Neural crest cell (in vitro differentiated cells): ENCODE measurements at places on chromosomes 3 and 15. TPM values are rescaled to one million over a fixed set of nuclear protein-coding genes. Genes with fewer than 3 reads are reported as not detected.

- DNase-seq = no peak
Measured at GRCh38 chr3:152258448-152259393, 10.0 kb upstream of the MBNL1 start.

DNA sequence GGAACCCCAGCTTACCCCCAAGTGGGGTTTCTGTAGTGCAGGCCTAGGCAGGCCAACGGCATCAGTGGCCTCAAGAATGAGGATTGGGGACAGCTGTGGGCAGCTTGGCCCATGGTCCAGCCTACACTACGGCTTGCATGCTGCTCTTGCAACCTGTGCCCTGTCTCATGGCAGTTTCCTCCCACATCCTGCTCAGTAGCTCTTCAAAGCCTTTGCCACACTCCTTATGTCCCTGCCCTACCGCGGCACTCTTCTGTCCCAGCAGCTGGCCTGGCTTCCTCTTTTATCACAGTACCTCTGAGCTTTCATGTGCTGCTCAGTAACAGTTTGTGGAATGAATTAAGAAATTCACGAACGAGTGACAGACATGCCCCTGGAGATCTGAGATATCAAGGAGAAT, 431.0 kb downstream of the EPHB1 start:
- no peak for DNase-seq

DNA sequence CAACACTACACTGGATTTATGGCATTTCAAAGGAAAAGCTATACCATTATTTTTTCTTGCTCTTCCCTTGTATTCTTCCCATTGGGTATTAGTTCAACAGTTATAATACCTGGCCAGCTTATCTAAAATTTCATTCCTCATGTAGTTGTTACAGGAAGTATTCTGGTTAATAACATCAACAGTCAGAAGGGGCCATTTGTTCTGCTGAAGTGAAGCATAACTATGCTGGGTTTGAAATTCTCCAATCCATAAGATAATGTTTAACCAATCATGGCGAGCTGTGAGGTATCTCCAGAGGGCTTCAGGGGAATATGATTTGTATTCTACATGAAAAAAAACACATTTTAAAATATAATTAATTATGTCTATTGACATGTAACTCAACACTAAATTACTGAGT, 43.4 kb downstream of the SPG11 start:
- DNase-seq = no peak

DNA sequence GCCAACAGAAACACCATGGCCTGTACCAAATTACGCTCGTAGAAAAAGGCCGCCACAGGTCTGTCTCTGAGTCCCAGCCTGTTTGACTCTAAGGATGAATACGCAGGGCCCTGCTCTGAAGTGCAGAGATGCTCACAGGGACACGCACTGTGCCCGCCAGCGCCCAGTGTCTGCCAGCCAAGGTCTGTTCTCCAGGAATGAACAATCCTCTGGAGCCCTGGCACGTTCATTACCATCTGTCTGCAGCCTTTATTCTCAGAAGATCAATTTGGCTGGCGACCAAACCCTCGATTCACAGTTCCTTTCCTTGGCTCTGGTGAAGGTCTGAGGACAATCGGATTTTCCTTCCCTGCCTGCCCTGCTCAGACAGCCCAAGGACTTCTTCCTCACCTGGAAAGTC, 66.3 kb downstream of the NIPA2 start:
- no peak for DNase-seq

DNA sequence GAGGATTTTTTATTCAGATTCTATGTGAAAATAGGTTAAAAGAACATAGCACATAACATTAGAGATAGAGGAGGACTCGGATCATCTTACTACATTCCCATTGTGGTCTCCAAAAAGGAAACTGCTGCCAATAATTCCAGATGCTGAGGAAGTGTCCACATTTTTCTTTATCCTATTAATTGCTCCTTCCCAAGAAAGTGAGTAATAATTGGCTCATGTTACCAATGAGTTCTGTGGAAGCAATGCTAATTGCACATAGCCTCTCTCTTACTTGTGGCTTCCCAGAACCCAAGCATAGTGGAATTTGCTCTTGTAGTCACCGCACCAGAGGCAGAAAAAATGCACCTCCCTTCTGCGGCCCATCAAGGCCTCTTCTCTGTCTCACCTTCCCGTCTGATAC, 208.4 kb downstream of the PLOD2 start:
- no peak for DNase-seq

GRCh38 chr3:154977666-154978065, 102.5 kb upstream of the MME start:
- DNase-seq = no peak

GRCh38 chr3:131194816-131195215, 168.1 kb downstream of the NEK11 start:
- no peak for DNase-seq

GRCh38 chr3:37892927-37893600, 31.4 kb downstream of the CTDSPL start:
- no peak for DNase-seq

- no peak for DNase-seq
Measured at GRCh38 chr15:71397377-71397776, 282.1 kb downstream of the THSD4 start.

DNA sequence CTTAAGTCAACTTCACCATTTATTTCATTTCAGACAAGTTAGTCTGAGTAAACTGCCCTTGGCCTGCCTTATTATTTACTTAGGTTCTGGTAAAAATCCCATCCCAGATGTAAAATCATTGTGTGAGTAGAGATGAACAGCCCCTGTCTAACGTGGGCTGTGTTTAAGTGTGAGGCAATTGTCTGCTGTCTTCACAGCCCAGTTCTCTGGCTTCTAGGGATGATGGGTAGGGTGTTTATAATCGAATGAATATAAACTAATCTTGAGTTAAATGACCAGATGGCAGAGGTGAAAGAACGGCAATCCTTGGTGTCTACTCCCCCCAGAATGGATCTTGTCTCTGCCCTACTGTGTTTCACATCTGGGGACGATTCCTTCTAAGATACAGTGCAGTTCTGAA, 20.8 kb downstream of the PPARG start:
- no peak for DNase-seq

DNA sequence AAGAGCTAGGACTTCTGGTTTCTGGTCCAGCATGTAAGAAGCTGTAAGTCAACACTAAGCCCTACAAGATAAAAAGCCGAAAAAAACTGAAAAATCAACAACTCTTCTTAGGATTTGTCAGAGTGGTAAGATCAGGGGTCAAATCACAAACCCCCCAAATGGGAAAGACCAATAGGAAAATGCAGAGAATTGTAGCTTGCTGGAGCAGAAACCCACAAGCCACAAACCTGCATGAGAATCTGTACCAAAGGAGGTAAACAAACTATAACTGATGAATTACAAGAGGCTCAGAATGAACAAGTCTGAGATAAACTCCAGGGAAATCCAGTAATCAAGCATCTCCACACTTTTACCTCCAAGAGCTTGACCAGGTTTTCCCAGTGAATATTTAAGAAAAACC, 36.0 kb downstream of the RFX7 start:
- no peak for DNase-seq

DNA sequence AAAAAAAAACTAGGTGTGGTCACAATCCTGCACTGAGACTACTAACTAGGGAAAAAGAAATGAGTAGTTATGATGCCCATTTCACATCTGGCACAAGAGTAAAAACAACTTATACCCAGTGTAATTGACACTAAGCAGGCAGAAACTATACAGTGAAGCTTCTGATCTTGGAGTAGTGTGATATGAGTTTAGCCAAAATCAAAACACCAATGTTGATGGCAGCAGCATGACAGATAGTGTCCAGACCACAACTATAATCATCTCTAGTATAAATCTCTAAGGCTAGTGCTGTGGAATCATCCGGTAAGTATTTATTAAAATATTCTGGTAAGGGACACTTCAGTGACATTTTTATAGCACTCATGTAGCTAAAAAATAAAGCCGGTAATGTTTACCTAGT, 108.5 kb upstream of the EPHA6 start:
- DNase-seq = no peak

DNA sequence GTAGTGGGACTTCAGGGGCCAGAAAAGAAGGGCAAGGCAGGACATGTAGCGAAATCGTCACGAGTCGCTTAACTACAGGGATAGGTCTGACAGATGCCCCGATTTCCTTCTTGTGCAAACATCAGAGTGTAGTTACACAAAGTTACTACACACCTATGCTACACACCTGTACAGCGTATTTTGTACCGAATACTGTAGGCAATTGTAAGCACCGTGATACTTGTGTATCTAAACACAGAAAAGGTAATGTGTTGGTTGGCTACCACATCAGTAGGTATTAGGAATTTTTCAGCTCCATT, 515 bp upstream of the MTHFS start:
- no peak for DNase-seq

DNA sequence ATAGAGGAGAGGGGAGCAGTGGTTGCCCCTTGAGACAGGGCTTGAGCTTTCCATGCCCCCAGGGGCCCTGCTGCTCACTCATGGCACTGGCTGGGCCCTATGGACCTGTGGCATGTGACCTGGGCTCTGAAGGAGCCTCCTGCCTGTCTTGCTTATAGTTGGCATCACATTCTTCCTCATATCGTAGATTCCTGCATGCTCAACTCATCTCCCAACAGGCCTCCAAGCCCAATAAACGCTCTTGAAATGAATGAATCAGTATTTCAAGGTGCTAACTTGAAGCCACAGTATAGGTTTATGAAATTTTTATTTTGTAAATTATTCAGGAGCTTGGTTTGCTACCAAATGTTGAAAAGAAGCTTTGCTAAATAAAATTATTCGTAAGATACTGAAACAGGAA, 93.3 kb upstream of the SLC7A14 start:
- DNase-seq = no peak

DNA sequence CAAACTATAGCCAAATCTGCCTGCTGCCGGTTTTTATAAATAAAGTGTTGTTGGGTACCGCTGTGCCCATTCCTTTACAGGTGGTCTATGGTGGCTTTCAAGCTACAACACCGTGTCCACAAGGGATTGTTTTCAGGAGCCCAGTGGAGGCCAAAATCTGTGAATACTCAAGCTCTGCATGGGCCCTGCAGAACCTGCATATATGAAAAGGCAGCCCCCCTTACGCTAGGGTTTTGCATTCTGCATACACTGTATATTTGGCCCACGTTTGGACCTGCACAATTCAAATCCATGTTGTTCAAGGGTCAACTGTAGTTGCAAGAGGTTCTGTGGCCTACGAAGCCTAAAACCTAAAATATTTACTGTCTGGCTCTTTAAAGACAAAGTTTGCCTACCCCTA, 122.2 kb upstream of the TLE3 start:
- no peak for DNase-seq

DNA sequence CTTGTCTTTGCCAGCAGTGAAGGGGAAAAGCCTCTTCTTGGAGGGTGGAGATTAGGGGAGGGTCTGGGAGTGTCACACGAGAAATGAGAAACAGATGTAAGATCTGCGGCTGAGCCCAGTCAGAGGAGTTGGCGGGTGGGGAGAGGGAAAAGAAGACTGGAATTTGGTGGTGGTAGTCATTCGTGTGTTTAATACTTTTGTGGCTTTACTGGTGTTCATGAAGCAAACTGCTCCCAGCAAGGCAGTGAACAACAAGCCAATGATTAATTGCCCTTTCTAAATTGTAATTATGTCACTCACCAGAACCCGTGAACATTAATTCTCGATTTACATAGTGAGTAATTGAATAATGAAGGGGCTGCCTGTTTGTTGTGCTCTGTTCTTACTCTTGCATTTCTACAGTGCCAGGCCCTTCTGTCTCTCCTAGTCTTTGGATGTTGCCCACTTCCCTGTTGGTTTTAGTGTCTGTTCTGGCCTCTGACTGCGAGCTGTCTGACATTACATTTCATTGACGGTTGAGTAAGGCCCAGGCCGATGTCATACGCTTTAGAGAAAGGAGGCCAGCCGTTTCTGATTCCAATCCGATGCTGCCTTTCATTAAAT, 78.0 kb downstream of the CHCHD6 start:
- no peak for DNase-seq

DNA sequence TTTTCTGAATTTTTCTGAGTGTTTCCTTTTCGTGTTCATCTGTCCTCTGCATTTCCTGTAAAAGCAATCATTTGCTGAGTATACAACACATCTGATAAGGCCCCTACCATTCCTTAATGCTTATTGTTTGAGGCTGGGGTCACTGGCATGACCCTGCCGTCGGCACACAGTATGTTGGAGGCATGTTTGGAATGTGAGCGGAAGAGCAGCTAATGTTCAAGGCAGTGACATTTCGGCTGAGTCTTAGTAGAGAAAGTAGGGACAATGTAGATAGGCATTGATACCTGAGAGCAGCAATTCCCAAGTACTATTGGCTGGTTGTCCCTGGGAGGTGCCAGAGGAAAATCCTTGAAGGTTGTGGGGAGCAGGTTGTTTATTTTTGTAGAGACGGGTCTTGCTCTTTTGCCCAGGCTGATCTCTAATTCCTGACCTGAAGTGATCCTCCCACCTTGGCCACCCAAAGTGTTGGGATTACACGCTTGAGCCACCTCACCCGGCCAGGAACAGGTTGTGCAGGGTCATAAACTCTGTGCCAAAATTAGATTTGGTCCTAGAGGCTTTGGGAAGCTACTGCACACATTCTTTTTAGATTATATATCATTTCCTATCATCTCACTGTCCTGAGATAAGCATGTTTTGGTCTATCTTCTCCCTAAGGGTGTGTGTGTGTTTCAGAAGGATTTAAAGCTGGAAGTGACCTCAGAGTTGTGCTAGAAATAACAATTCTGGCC, 13.5 kb downstream of the PTPN23 start:
- no peak for DNase-seq

DNA sequence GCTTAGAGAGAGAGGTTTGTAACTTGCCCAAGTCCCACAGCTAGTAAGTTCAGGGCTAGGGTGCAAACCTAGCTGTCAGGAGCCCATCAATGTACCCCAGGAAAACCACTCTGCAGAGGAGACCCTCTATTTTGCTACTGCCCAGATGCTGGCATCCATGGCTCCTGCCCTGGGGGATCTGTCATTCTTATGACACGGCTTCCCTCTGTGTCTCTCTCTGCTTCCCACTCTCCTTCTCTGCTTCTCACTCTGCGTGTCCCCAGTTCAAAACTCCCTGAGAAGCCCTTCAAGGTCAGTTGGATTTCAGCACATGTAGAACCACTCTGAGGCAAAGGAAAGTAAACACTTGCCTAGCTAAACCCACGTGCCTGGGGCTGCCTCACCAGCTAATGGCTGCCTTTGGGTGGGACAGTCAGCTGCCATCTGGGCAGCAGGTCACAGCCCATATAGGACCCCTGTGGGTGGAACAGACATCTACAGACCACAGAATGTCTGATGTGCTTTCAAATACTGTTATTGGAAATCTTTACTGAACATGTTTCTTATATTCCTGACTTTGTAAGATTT, 29.4 kb upstream of the SLCO2A1 start:
- DNase-seq = no peak

The DLL4 gene
- 1.7 and 2.0 TPM in 2 replicates for total RNA-seq

The HRG gene
- total RNA-seq = not detected in 2 replicates

The PLCH1 gene
- total RNA-seq = 21.4 and 22.4 TPM in 2 replicates

The EPB42 gene
- not detected in 2 replicates for total RNA-seq

The KCNMB3 gene
- total RNA-seq = 3.1 and 3.3 TPM in 2 replicates

The IL20RB gene
- total RNA-seq = 1.7 and 2.0 TPM in 2 replicates

The VPS18 gene
- 26.9 and 28.2 TPM in 2 replicates for total RNA-seq
